Activated CD4-positive, CD25-positive, alpha-beta regulatory T cell (primary cell): ENCODE measurements at places on chromosomes 6 and 20.

GRCh38 chr6:18406955-18407749, 20.0 kb downstream of the RNF144B start:
- no peak for DNase-seq

GRCh38 chr20:24950836-24951525, 1.9 kb downstream of the CST7 start:
- no peak for DNase-seq

- no peak for DNase-seq
Observed at GRCh38 chr6:88870717-88871330, 92.6 kb downstream of the RNGTT start.

GRCh38 chr6:75931011-75931680, 141.3 kb downstream of the IMPG1 start:
- DNase-seq = no peak

GRCh38 chr6:104995989-104996617, 39.2 kb downstream of the LIN28B start:
- DNase-seq = no peak
